Effector memory CD8-positive, alpha-beta T cell (primary cell): ENCODE measurements at places on chromosomes 2 and 18.

DNA sequence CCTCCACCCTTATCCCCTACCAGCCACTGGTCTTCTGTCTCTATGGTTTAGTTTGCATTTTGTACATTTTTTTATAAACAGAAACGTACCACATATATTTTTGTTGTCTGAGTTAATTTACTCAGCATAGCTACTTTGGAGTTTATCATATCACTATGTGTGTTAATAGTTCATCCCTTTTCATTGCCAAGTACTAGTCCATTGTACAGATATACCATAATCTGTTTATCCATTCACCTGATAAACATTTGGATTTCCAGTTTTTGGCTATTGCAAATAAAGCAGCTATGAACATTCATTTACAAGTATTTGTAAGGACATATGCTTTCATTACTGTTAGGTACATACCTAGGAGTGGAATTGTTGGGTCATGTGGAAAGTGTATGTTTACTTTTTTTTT is 123.6 kb downstream of the RHBDD1 start:
- no peak overlapping the region for H3K4me3 ChIP-seq
- peaks cover 3% of the 10 kb centered on the region for H3K4me1 ChIP-seq
- no peak overlapping the region for H3K27ac ChIP-seq
- H3K27me3 ChIP-seq, result no peaks in the 10 kb centered on the region
- H3K36me3 ChIP-seq, result no peaks in the 10 kb centered on the region
- DNase-seq, result no peak

DNA sequence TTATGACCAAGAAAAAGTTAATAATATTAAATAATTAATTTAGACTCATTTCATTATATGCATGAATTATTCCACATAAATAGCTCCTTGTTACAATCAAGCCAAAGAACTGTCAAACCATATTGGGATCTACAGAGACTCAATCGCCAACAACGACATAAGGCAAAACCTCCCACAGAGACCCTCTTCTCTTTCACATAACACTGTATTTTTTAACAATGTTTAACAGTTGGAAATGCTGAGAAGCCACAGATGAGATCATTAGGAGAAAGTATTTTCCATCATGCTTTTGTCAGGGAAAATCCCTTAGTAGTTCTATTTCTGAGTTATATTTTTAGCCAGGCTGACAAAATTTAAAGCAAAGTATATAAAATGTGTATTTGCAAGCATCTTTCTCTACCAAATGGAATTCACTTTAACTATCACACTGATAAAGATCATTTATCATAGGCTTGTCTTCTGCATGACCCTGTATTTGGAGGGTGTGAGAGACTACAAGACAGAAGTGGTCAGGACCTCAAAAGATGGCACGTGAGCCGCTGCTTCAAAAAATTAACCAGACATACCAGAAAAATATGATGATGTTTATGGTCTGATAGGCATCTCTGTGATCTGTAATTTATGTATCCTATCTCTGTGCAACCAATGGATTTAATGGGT is 383.8 kb downstream of the NRXN1 start:
- no peak for DNase-seq
- no peaks in the 10 kb centered on the region for H3K27me3 ChIP-seq
- no peaks in the 10 kb centered on the region for H3K36me3 ChIP-seq
- no peak overlapping the region for H3K27ac ChIP-seq
- H3K4me3 ChIP-seq, result no peak overlapping the region

DNA sequence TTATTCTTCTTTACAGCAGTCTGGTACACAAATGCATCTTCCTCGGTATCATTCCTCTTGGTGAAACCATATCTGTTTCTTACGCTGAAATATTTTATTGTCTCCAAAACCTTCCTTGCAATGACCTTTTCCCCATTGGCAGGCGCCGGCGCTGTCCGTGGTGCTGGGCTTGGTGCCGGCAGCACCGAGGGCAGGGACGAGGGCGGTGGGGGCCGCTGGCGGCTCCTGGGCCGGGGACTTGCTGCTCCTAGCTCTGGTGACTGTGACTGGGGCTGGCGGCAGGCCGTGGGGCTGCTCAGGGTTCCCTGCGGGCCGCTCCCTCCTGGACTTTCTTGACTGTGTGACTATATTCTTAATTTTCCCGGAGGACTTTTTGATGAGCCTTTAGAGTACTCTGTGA is 72.5 kb downstream of the GPR39 start:
- no peak overlapping the region for H3K27ac ChIP-seq
- H3K4me3 ChIP-seq, result no peak overlapping the region
- no peaks in the 10 kb centered on the region for H3K4me1 ChIP-seq
- H3K27me3 ChIP-seq, result no peaks in the 10 kb centered on the region

DNA sequence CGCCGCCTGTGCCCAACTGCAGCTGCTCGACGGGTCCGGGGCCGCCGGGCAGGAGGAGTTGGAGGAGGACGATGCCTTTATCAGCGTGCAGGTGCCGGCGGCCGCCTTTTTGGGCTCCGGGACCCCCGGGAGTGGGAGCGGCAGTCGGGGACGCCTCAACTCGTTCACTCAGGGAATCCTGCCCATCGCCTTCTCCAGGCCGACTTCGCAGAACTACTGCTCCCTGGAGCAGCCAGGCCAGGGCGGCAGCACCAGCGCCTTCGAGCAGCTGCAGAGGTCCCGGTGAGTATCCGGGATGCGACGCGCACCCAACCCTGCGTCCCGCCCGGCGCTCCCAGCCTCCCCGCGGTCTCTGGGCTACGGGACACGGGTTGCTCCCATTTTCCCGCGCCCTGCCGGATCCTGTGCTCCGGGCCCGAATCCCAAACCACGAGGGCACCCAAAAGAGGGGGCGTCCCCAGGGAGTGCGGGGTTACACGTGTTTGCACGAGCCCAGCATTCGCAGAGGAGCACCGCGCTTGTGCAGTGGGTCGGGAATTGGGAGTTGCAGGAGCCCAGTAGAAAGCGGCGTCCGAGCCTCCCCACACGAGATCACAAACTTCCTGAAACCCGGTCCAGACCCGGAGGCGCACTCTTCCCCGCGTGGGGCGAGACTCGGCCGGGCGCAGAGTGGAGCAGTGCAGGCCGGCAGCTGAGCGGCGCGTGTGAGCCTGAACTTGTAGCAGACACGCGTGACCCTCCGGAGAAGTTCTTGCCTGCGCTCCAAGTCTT is 1.2 kb downstream of the CABLES1 start:
- peak overlapping the region; percentile 23 for H3K4me3 ChIP-seq
- peaks cover 17% of the 10 kb centered on the region for H3K4me1 ChIP-seq
- peaks cover 30% of the 10 kb centered on the region for H3K27me3 ChIP-seq
- no peaks in the 10 kb centered on the region for H3K36me3 ChIP-seq

- H3K4me3 ChIP-seq, result no peak overlapping the region
- DNase-seq, result no peak
- no peaks in the 10 kb centered on the region for H3K4me1 ChIP-seq
- no peaks in the 10 kb centered on the region for H3K27me3 ChIP-seq
- H3K27ac ChIP-seq, result no peak overlapping the region
Measured at GRCh38 chr2:187618813-187619212, 64.6 kb upstream of the TFPI start.

GRCh38 chr2:65263262-65263661 is 35.6 kb downstream of the ACTR2 start:
- H3K36me3 ChIP-seq, result peaks cover 88% of the 10 kb centered on the region
- DNase-seq, result no peak
- H3K27me3 ChIP-seq, result no peaks in the 10 kb centered on the region
- H3K4me3 ChIP-seq, result no peak overlapping the region

GRCh38 chr18:50579061-50579774 is 19.3 kb downstream of the MAPK4 start:
- H3K36me3 ChIP-seq, result no peaks in the 10 kb centered on the region
- no peak overlapping the region for H3K4me3 ChIP-seq
- H3K27me3 ChIP-seq, result peaks cover 7% of the 10 kb centered on the region
- no peaks in the 10 kb centered on the region for H3K4me1 ChIP-seq
- no peak overlapping the region for H3K27ac ChIP-seq

- no peak for DNase-seq
- H3K4me1 ChIP-seq, result no peaks in the 10 kb centered on the region
- H3K27ac ChIP-seq, result no peak overlapping the region
- H3K36me3 ChIP-seq, result no peaks in the 10 kb centered on the region
- H3K4me3 ChIP-seq, result no peak overlapping the region
- no peaks in the 10 kb centered on the region for H3K27me3 ChIP-seq
Measured at GRCh38 chr2:192969055-192969454, 774.3 kb upstream of the TMEFF2 start.

DNA sequence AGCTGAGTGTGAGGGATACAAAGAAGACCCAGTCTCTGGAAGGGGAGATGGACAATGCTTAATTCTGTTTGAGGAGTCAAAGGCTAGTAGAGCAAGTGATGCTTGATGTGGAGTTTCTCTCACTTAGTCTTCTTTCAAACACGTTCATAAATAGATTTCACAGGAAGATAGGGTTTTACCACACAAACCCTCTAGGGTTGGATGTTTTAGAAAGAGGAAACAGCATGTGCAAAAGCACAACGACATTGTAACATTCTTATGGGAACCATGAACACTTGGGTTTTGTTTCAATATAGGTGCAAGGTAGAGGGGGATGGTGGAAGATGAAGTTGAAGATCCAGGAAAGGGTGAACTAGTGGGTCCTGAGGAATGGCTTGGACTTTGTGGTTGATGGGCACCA is 10.8 kb upstream of the EFEMP1 start:
- H3K4me1 ChIP-seq, result no peaks in the 10 kb centered on the region
- no peak for DNase-seq
- H3K4me3 ChIP-seq, result no peak overlapping the region
- H3K27ac ChIP-seq, result no peak overlapping the region
- no peaks in the 10 kb centered on the region for H3K36me3 ChIP-seq

- H3K4me1 ChIP-seq, result peaks cover 3% of the 10 kb centered on the region
- no peaks in the 10 kb centered on the region for H3K36me3 ChIP-seq
- DNase-seq, result no peak
- peaks cover 18% of the 10 kb centered on the region for H3K27me3 ChIP-seq
Measured at GRCh38 chr2:232511336-232511890, 8.8 kb upstream of the PRSS56 start.

DNA sequence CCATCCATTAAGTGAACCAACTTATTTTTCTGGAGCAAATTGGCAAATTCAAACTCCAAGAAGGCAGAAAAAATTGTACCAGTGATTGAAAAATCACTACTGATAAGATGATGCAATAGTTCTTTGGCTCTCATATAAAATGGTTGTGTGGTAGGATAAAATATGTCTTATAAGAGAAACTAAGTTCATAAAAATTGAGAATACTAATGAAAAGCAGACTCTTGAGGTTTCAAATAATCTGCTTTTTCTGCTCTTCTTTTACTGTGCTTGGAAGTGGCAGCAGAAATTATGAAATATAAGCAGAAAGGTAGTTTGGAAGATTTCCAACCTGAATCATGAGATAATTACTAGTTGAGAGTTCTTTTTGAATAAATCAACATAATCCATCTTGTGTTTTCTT is 61.9 kb downstream of the PPP1R1C start:
- no peaks in the 10 kb centered on the region for H3K4me1 ChIP-seq
- no peak overlapping the region for H3K27ac ChIP-seq
- peaks cover 5% of the 10 kb centered on the region for H3K27me3 ChIP-seq
- H3K4me3 ChIP-seq, result no peak overlapping the region

DNA sequence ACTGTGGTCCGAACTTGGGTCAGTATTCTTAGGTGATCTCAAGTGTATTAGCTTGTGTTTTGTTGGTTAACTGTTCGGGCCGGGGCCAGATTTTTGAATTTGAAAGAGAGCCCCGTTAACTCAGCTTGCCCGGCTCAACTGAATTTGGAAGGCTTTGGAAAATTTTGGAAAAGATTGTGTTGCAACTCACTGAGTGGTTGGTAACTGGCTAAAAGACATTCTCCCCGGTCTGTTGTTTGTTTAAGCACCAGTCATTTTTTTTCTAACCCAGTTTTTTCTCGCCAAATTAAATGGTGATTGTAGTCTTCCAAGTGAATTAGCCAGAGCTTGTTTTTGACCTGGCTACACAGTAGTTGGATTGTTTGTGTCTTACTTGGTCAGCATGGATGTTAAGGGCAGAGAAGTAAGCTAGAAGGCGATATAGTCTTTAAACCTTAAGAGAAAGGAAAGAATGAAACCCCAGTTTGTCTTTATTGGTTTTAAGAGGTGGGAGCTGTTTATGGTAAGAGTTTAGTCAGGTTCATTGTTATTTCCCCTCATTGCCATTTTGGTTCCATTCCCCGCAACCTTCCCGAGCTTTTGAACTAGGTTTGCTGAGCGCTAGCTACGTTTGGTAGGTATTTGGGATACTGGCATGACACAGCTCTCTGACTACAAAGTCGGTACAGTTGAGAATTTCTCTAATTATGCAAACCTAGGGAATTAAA is 2.4 kb downstream of the MAP4K4 start:
- no peaks in the 10 kb centered on the region for H3K27me3 ChIP-seq
- peaks cover 27% of the 10 kb centered on the region for H3K4me1 ChIP-seq
- peaks cover 26% of the 10 kb centered on the region for H3K36me3 ChIP-seq

DNA sequence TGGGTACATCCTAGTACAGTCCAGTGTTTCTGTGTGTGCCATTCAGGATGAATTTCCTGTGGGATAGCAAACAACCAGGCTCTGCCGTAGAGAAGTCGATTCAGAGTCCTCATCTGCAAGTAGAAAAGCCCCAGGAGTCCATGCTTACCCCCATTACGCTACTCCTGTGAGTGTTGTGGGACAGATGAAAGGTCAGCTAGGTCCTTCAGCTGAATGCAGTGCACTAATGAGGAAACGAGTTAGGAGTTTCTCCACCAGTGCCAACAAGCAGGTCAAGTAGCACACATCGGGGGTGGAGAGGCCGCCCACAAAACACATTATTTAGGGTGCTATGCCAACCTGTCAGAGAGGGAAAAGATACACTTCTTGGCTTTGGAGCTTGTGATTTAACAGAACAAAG is 2.5 kb upstream of the GPR39 start:
- no peak overlapping the region for H3K27ac ChIP-seq
- peaks cover 31% of the 10 kb centered on the region for H3K27me3 ChIP-seq
- H3K4me1 ChIP-seq, result no peaks in the 10 kb centered on the region
- H3K36me3 ChIP-seq, result peaks cover 3% of the 10 kb centered on the region
- no peak overlapping the region for H3K4me3 ChIP-seq
- DNase-seq, result no peak

DNA sequence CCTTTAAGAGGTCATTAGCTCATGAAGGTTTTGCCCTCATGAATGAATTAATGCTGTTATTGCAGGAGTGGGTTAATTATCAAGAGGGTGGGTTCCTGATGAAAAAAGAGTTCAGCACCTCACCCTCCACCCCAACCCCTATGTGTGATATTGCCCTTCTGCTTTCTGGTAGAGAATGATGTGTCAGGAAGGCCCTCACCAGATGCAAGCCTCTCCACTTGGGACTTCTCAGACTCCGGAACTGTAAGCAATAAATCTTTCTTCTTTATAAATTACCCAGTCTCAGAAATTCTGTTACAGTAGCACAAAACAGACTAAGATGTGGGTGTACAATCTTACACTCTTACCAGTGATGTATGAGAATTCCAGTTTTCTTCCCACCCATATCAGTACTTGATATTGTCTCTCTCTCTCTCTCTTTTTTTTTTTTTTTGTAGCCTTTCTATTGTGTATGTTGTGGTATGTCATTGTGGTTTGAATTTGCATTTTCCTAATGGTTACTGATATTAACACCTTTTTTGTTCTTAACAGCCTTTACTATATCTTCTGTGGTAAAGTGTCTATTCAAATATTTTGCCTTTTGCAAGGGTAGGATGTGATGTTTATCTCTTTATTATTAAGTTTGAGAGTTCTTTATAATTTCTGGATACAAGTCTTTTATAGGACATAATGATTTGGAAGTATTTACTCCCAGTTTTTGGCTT is 10.4 kb upstream of the MAP2 start:
- no peaks in the 10 kb centered on the region for H3K4me1 ChIP-seq
- no peak overlapping the region for H3K27ac ChIP-seq
- no peaks in the 10 kb centered on the region for H3K27me3 ChIP-seq
- H3K4me3 ChIP-seq, result no peak overlapping the region
- no peak for DNase-seq

- H3K36me3 ChIP-seq, result peaks cover 30% of the 10 kb centered on the region
- H3K27me3 ChIP-seq, result peaks cover 63% of the 10 kb centered on the region
- H3K4me3 ChIP-seq, result peak overlapping the region; percentile 89
Measured at GRCh38 chr2:19360966-19361321, 2.5 kb upstream of the OSR1 start.
